Suppressor macrophage (primary cell): ENCODE measurements at places on chromosomes 11 and 22.

- no peak for DNase-seq
These were observed 33.7 kb downstream of the C11orf58 start for GRCh38 chr11:16772141-16772512.

GRCh38 chr22:20431511-20432192, 6.0 kb downstream of the SCARF2 start:
- DNase-seq = no peak

- DNase-seq = no peak
These were observed 9.9 kb downstream of the PISD start for GRCh38 chr22:31652088-31652487.

GRCh38 chr22:27971926-27972325, 52.9 kb upstream of the PITPNB start:
- DNase-seq = no peak

GRCh38 chr11:104625246-104625645, 273.0 kb downstream of the CASP12 start:
- no peak for DNase-seq

- DNase-seq = peak; percentile 61
These were observed 5.7 kb upstream of the INTS4 start for GRCh38 chr11:78000193-78000592.

DNA sequence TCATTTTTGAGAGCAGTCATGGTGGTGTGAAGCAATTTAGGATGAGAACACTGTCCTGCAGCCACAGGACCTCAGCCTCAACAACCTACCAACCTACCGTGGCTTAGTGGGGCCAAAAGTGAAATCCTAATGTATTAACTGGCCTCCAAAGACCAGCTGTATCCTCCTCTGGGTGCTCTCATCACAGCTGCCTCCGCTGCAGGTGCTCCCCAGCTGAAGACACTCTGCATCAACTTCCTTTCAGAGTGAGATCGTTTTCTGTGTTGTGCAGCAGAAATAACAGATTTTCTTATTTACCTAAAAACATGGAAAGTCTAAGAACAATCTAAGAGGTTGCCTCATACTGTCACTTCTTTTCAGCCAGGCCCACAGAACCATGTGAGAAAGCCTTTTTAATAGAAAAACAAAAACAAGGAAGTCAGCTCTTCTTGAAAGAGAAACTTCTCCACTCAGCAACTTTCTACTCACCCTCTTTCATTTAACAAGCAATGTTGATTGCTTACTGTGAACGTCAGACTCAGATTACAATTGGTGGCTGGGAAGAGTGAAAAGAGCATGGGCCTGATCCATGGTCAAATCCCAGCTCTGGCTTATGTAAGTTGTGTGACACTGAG, 136.1 kb downstream of the TENM4 start:
- DNase-seq = no peak

DNA sequence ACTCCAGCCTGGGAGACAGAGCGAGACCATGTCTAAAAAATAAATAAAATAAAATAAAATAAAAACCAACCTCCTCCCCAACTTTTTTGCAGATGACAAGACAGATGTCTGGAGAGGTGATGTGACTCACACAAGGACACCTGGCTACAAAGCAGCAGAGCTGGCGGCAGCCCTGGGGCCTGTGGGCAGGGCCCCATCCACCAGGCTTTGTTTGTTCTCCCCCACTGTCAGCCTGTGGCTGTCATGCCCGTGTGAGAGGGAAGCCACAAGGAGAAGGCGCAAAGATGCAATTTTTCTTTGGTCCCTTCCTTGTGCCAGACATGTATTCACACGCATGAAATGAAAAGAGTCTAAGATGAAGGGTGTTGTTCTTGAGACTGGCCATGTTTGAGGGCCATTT, 16.6 kb downstream of the CD59 start:
- no peak for DNase-seq

GRCh38 chr22:46098525-46099475, 51.5 kb upstream of the PPARA start:
- DNase-seq = no peak
